Hematopoietic multipotent progenitor cell treated with erythropoietin and hydrocortisone succinate and interleukin-3 and kit ligand, for 15 days (in vitro differentiated cells): ENCODE measurements at places on chromosomes 2 and 18.

- no peak for DNase-seq
Observed at GRCh38 chr2:188850786-188851185, 123.4 kb upstream of the COL3A1 start.

DNA sequence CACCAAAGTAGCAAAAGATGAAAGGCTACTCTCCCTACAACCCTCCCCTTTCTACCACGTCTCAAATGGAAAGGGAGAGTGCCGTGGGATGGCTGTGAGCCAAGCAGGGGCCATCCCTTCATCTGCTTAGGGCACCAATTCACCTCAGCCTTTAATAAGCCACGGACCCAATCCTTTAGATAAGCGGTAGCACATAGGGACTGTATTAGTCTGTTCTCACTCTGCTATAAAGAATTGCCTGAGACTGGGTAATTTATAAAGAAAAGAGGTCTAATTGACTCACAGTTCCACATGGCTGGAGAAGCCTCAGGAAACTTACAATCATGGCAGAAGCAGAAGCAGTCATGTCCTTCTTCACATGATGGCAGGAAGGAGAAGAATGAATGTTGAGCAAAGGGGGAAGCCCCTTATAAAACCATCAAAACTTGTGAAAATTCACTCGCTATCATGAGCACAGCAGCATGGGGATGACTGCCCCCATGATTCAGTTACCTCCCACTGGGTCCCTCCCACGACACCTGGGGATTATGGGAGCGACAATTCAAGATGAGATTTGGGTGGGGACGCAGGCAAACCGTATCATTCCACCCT is 85.9 kb upstream of the IL1R2 start:
- no peak for DNase-seq

DNA sequence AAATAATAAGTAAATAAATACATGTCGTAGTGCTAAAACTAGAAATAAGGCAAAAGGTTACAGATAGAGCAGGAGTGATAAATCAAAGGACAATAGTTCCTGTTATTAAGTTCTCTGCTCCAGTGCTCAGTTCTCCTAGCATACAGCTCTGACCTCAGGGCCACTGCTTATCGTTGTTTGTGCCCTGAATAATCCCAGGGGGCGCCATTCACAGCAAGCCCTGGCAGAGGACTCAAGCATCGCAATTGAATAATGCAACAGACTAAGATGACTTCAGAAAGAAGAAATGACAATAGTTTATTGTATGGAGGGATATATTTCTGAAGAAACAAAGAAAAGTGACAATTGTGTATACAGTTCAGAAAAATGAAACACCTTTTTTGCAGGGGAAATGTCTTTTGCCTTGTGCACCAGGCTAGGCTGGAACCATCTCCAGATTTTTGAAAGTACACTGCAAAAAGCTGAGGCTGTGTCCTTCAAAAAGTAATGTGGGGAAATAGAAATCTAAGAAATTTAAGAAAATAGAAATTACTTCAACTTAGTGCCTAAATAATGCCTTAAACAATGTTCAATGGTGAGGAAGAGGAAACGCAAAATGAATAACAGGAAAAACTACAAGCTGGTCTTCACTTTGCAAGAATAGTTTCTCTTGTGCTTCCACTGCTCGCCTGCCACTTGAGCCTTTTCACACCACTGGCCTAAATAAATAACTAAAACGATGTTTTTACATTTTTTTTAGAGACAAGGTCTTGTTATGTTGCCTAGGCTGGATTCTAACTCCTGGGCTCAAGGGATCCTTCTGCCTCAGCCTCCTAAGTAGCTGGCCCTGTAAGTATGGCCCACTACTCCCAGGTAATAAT is 19.0 kb upstream of the CCNYL1 start:
- peak; percentile 52 for DNase-seq

DNA sequence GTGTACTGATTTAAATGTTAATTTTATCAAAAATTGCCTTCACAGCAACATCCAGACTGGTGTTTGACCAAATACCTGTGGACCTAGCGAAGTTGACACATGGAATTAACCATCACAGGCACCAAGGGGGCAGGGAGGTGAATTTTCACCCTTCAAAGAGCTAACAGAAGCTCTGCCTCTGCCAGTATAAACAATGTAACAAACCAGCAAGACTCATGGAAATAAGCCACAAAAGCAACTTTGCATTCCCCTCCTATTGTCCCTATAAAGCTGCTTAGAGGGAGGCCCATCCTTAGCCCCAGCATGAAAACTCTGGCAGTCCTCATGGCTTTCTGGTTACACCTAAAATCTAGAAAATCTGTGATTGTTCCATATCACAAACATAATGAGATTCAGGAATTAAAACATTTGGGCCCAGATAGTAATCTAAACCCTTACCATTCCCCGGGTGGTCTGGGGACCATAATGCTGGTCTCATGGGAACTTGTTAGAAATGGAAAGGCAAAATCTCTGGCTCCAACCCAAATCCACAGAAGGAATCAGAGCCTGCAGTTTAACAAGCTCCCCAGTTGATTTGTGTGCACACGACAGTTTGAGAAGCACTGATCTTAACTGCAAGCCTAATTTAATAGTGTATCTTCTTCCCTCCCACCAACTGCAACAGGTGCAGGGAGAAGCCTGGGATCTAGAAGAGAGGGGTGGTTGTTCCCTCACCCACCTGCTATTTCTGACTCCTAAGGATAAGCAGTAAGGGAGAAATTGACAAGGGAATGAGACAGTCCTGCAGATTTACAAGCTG is 23.1 kb downstream of the SERPINB11 start:
- DNase-seq = no peak

DNA sequence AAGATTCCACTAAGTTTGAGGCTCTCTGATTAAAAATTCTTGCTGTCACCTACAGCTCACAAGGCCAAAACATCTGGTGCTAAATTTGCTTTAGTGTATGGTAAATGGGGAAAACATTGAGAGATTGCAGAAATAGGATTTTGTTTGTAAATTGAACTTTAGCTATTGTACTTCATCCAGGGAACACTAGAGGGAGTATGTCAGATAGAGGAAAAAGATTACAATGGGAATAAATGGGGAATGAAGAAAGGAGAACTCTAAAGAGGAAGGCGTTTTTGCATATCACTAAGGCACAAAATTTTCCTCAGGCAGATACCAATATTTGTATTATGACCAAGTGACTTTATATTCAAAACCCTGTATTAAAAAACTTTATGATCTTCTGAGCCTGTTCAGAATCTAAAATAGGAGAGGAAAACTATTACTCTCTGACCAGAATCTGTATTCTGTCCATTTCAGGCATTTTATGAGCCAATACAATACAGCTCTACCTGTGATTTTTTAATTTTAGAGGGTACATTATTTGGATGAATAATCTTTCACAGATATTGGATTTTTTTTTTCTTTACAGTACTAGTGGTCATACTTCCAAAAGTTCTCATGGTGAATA is 52.3 kb upstream of the ITGB6 start:
- DNase-seq = peak; percentile 28

- DNase-seq = no peak
Observed at GRCh38 chr2:23505984-23506380, 121.0 kb downstream of the KLHL29 start.

- DNase-seq = no peak
Observed at GRCh38 chr2:70388813-70389212, 86.9 kb upstream of the FAM136A start.

GRCh38 chr18:8300751-8301410 is 308.4 kb upstream of the RAB12 start:
- DNase-seq = no peak

- DNase-seq = no peak
Observed at GRCh38 chr2:232563580-232563979, 13.1 kb downstream of the EIF4E2 start.

DNA sequence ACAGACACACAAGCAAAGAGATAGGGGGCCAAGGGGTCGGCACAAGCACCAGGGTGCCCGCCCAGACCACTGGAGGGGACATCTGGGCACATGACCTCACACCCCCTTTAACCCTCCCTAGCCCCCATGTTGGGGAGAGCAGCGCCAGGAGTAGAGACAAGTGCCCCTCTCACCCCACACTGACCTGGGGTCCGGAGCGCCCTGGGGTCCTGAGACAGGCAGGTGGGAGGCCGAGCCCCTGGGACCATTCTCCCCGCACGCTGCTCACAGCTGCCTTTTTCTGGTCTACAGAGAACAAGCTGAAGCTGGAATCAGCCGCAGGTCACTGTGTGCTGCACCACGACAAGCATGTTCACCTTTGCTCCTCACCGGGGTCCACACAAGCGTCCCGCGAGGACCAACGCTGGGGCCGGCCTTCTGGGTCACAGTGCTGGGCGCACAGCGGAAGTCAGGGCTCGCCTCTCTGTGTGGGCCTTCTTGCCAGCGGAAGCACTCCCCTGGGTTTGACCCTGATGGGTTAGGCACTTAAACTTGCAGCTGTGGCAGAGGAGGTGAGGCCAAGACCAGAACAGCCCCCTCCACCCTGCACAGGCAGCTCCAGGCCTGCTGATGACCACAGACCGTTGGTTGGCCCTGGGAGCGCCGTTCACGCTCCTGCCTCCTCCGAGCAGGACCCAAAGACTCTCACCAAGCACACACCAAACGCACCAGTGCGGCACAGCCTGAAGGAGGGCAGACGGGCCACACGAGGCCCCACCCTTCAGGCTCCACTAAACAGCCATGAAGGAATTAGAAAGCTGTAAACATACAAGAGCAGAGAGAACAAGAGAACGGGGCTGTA is 275.3 kb downstream of the EIPR1 start:
- no peak for DNase-seq

DNA sequence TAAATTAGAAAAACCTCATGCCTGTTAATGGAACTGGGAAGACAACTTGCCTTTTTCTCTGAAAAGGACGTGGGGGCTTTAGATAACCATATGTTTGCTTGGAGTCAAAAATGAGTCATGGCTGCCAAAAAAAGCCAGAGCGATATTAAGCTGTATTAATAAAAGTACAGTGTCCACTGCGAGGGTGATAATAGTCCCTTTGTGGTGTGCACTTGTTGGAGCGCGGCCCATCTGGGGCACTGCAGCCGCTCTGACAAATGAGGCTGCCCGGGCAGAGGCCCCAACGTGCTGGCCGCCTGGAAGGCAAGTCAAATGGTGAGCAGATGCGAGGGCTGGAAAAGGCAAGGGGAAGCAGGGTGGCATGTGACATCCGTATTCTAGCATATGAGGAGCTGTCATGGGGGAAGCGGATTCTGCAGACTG is 103.3 kb upstream of the NCK2 start:
- DNase-seq = peak; percentile 17

- DNase-seq = no peak
Observed at GRCh38 chr2:118169359-118170005, 81.2 kb downstream of the INSIG2 start.

GRCh38 chr2:164146441-164146840 is 410.6 kb upstream of the FIGN start:
- DNase-seq = no peak

GRCh38 chr2:219671279-219671678 is 43.8 kb downstream of the SLC4A3 start:
- DNase-seq = no peak

DNA sequence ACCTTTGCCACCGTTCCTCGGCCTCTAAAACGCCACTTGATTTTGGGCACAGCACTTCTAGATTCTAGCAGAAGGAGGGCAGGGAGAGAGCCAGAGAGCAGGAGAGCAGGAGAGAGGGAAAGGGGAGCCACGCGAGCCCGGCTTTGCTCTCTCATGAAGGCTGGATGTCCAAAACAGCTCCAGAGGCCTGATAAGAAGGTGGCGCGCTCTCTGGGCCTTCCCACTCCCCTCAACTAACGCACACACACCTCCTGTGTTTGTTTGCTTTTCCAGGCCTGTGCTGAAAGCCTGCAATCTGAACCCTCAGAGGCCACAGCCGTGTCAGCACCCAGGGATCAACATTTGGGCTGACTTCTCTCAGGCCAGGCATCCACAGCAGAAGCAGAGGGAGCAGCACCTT is 184.8 kb upstream of the SOX11 start:
- DNase-seq = no peak

- no peak for DNase-seq
Observed at GRCh38 chr2:212894026-212894425, 257.4 kb downstream of the IKZF2 start.

DNA sequence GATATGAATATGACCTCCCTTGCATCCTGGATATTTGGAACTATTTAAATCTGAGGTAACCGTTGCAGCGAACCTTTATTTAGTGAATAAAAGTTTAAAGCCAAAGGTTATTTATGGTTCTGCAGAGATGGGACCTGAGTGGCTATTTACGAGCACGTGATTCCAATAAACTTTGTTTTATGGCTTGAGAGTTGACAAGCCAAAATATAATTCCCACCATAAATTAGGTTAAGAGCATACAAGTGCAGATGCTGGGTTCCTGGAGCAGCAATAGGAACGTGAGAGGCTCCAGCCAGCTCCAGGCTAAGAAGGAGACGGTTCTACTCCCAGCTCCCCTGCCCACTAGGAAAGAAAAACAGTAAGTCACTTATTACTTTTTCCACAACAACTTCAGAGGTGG is 5.2 kb upstream of the HOXD4 start:
- no peak for DNase-seq

- peak; percentile 16 for DNase-seq
Observed at GRCh38 chr2:227472265-227473121, 537 bp downstream of the AGFG1 start.

DNA sequence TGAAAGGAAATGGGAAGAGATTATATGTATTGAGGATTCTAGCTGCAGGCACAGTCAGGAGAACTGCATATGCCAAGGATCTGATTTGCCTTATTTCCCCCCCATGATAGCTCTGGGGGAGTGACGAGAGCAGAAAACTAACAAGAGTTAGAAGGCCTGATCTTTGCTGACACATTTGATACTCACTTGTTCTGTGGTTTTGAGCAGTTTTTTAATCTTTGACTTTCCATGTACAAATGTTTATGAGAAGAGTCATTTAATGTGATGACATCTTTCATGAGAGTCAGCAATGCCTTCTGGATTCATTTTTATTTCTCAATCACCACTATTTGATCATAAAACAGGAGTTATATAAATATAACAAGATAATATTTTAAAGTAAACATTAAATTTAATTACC is 12.7 kb upstream of the SERPINB7 start:
- no peak for DNase-seq

- DNase-seq = no peak
Observed at GRCh38 chr2:98598781-98599428, 9.4 kb downstream of the COA5 start.

GRCh38 chr2:106261871-106262321 is 67.8 kb upstream of the UXS1 start:
- no peak for DNase-seq

GRCh38 chr2:110858993-110859701 is 126.8 kb downstream of the ACOXL start:
- DNase-seq = no peak

- DNase-seq = no peak
Observed at GRCh38 chr2:98772536-98772935, 41.6 kb upstream of the MGAT4A start.

- no peak for DNase-seq
Observed at GRCh38 chr2:124983595-124983994, 958.5 kb downstream of the CNTNAP5 start.

DNA sequence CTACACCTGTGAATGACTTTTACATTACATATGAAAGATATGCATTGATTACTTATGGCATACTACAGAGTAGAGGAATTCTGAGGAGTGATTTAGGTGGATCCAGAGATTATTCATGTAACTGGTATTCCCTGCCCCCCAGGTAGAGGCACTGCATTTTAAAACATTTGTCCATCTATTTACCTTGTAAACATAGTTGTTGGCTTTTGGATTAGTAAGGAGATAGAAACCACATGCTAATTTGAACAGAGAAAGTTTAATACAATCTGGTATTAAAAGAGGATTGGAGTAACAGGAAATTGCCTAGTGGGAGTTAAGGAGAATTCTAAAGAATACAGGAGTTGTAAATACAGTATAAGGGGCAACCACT is 15.9 kb downstream of the GALNT3 start:
- no peak for DNase-seq

GRCh38 chr18:58315041-58315440 is 271.0 kb downstream of the NEDD4L start:
- DNase-seq = no peak

GRCh38 chr2:182933629-182934028 is 67.2 kb upstream of the FRZB start:
- DNase-seq = no peak
